Thyroid gland (tissue), 4 donors: ENCODE measurements at places on chromosomes 4 and X. TPM values are rescaled to one million over a fixed set of nuclear protein-coding genes. Genes with fewer than 3 reads are reported as not detected.
A peak's percentile ranks its signal among the peaks of the same experiment; 100 is the strongest.

CCDC158 gene
- total RNA-seq = 3.2 TPM

GRCh38 chr4:92172203-92172602, 131.6 kb upstream of the GRID2 start:
- no peak overlapping the region for H3K4me3 ChIP-seq
- no peak for DNase-seq
- H3K36me3 ChIP-seq = no peaks in the 10 kb centered on the region
- H3K27me3 ChIP-seq = no peaks in the 10 kb centered on the region
- H3K4me1 ChIP-seq = no peaks in the 10 kb centered on the region
- H3K27ac ChIP-seq = no peak overlapping the region

DNA sequence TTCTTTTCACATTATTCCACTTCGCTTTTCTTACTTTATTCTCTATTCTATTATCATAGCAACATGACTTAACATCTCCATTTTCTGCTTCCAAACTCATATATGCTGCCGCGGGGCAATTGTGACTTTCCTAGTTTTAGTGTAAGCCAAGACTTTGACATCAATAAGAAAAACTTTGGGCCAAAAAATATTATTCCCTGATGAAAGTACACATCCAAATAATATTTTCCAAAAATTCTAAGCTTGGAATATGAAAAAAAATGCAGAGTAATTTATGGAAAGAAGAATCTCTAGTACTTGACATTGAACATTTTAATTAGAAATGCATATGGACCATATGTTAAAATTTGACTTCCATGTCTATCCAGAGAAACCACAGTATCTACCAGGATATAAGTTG, 995.1 kb upstream of the INTU start:
- no peak overlapping the region for H3K27ac ChIP-seq
- no peaks in the 10 kb centered on the region for H3K27me3 ChIP-seq
- no peaks in the 10 kb centered on the region for H3K4me1 ChIP-seq
- H3K36me3 ChIP-seq = no peaks in the 10 kb centered on the region

- H3K4me1 ChIP-seq = peaks cover 9% of the 10 kb centered on the region
- no peak overlapping the region for H3K27ac ChIP-seq
- no peaks in the 10 kb centered on the region for H3K27me3 ChIP-seq
- no peak overlapping the region for H3K4me3 ChIP-seq
- no peaks in the 10 kb centered on the region for H3K36me3 ChIP-seq
Measured at GRCh38 chrX:150543230-150544155, 24.9 kb upstream of the MTM1 start.

- H3K4me3 ChIP-seq = peak overlapping the region; percentile 28
- peaks cover 27% of the 10 kb centered on the region for H3K4me1 ChIP-seq
- no peak overlapping the region for H3K27ac ChIP-seq
- H3K27me3 ChIP-seq = peaks cover 4% of the 10 kb centered on the region
- peak; percentile 76 for DNase-seq
Measured at GRCh38 chrX:72308566-72309296, 3.0 kb upstream of the CITED1 start.

DNA sequence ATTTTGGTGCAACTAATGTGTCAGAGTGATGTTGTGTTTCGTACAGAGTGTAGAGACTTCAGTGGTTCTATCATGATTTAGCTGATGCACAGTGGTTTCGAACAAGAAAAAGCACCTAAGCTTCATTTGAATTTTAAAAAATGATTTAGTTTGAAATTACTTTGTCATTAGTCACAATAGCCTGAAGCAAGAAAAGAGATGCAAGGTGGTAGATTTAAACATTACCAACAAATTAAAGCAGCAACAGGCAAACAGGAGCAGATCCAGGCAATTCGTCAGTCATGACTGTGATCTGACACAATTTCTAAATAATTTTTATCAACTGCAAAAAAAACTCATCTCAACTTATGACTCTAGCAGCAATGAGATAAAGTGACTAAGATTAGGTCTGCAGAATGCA, 24.6 kb upstream of the COX7B2 start:
- H3K36me3 ChIP-seq = no peaks in the 10 kb centered on the region
- DNase-seq = no peak
- H3K4me3 ChIP-seq = no peak overlapping the region
- H3K27ac ChIP-seq = no peak overlapping the region
- H3K4me1 ChIP-seq = no peaks in the 10 kb centered on the region

- H3K4me3 ChIP-seq = no peak overlapping the region
- H3K4me1 ChIP-seq = no peaks in the 10 kb centered on the region
Measured at GRCh38 chrX:109475174-109475891, 6.6 kb downstream of the GUCY2F start.

DNA sequence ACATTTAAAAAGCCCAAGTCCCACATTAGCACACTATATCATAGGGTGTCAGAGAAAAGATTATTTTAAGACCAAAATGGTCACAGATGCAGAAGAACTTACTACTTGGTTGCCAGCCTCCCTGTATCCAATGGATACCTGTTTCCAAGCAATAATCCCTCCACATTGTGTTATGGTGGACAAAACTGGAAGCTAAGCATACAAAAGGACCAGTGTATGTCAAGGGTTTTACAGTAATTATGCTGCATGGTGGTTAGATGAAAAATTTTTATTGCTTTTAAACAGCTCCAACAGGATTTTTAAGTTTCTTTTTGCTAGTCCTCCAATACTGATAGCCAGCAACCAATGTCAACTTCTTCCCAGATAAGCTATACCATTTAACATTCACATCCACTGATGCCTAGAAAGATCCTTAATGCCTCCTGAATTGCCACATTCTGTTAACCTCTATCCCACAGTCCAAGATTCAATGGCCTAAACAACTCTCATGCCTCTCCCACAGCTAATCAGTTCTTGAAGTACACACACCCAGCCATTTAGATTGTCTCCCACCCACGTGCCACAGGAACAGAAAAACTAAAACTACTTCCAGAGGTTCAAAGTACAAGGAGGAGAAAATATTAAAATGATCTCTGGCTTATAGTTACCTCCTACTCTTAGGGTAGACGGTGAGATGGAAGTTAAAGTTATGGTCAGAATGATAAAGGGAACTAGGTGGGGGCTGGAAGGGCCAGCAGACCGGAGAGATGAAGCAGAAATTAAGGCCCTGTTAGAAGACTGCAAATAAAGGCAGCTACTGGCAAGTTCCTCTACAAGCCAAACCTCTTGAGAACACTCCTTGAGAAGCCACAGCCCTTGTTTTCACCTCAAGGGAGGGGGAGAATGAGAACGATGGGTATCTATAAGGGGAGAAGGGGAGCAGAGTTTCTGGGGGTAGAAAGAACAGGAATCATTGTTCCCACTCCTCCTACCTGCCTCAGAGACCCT, 5.5 kb downstream of the MED14 start:
- no peaks in the 10 kb centered on the region for H3K36me3 ChIP-seq
- no peak overlapping the region for H3K4me3 ChIP-seq
- H3K27me3 ChIP-seq = no peaks in the 10 kb centered on the region
- peaks cover 12% of the 10 kb centered on the region for H3K4me1 ChIP-seq
